ENCODE measurements at places on chromosomes 7 and 10. TPM values are rescaled to one million over a fixed set of nuclear protein-coding genes. Genes with fewer than 3 reads are reported as not detected.

Gene GIMAP1
- polyA plus RNA-seq = 2.5 TPM

DNA sequence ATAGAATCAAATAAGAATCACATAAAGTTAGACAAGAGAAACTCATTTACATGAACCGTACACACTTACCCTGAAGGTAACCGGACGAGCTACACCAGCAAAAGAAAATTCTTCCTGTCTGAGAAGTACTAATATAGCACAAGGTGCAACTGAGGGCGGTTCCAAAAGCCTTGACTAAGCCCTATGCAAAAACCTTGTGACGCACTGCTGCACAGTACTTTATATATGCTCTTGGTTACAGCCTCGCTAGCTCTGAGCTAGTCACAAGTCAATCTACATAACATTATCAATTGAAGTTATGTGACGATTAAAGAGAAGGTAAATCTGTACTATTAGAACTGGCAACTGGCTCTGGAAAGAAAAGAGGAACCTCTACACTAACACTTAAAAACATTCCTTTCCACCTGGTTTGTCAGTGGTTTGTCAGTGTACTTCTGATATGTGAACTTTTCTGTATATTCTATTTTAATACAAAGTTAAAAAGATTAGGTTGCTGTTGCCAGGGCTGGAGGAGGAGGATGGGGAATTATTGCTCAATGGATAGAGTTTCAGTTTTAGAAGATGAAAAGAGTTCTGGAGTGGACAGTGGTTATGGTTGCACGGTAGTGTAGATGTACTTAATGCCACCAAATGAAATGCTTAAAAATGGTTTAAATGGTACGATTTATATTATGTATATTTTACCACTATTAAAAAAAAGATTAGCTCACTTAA lies 21.6 kb downstream of the NT5C3A start:
- DNase-seq = peak; percentile 30

- DNase-seq = no peak
These were observed 161.5 kb downstream of the AHR start for GRCh38 chr7:17460001-17460400.

DNA sequence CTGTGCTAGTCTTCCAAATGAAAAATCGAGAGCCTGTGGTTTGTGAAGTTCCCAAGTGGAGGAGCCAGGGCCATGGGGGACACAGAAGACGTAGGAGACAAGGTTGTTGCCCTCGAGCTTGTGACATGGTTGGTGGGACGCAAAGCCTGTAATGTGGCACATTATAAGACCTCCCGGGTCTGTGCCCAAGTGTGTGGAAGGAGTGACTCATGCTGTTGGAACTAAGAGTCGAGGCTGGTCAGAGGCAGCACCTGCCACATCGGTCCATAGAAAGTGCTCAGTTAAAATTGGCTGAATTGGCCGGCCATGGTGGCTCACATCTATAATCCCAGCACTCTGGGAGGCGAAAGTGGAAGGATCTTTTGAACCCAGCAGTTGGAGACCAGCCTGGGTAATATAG lies 27.0 kb upstream of the PODXL start:
- DNase-seq = no peak

- no peak for DNase-seq
These were observed 1.6 kb downstream of the CHST15 start for GRCh38 chr10:124091646-124092249.

- no peak for DNase-seq
These were observed 58.8 kb upstream of the AGMO start for GRCh38 chr7:15620491-15621185.
